CD4-positive, alpha-beta T cell treated with Interleukin-6 at 100 ng/mL for 8 hours (primary cell): ENCODE measurements at places on chromosomes 3 and 15.

GRCh38 chr15:58447271-58448010, 15.7 kb downstream of the LIPC start:
- DNase-seq, result no peak

GRCh38 chr3:141313093-141313683, 55.1 kb upstream of the ZBTB38 start:
- DNase-seq, result no peak

GRCh38 chr3:150238048-150238802, 169.9 kb upstream of the TSC22D2 start:
- DNase-seq, result no peak

- DNase-seq, result no peak
Measured at GRCh38 chr3:127004641-127005397, 21.9 kb downstream of the PLXNA1 start.

- no peak for DNase-seq
Measured at GRCh38 chr15:33074942-33075341, 119.6 kb downstream of the FMN1 start.

DNA sequence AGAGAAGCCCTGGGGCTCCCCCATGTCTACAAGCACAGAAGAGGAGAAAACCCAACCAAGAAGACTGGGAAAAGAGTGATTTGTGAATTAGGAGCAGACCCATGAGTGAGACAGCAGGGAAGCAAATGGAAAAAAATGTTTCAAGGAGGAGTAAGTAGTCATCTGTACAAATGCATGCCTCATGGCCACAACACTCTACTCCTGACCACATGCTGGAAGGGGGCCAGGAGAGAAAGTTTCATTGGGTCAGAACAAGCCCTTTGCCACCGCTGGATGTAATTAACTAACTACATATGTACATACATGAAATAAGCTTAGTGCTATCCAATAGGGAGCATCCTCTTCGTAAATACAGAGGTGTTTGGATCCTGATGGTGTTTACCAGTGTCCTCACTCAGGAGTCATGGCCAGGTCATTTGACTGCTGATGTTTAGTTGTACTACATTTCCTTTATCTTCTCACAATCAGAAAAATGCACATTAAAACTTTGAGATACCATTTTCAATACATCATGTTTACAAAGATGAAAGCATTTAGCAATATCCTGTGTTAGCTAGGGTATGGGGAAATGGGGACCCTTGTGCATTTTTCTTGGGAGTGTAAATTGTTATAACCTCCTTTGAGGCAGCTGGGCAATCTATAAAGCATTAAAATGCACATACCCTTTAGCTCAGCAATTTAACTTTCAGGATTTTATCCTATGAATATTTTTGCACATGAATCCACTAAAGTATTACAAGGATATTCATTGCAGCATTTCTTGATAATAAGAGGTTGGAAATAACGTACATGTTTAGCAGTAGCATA, 27.1 kb downstream of the CLRN1 start:
- no peak for DNase-seq

- DNase-seq, result no peak
Measured at GRCh38 chr15:63870487-63871209, 36.9 kb upstream of the HERC1 start.

DNA sequence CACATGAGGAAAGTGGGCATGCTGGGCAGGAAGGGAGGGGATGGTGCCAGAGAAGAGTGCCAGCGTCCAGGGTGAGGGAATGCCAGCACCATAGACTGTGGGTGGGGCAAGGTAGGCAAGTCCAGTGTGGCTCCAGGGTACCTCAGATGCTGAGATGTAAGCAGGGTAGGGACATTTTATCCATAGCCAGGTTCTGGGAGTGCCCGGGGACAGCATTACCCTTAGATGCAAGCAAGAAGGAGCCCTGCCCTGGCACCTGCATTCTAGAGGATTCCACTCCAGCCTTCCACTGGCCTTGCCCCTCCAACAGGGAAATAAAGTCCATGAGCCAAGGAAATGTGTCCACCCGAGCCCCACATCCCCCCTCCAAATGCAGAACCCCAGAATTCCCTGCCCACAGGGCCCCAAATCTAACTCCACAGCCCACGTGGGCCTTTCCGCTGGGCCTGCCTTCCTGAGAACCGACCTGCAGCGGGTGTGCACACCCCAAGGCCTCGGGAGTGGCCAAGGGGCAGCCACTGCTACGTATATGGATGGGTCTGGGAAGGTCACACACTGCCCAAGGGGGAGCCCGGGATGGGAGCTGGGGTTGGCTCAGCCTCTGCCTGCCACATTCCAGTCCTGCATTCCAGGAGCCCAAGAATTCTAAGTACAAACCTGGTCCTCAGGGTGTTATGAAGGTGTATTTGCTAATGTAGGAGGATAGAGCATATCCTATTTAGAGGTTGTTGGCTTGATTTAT, 20.3 kb upstream of the CYP11A1 start:
- no peak for DNase-seq

GRCh38 chr3:191151653-191152052, 47.4 kb upstream of the OSTN start:
- no peak for DNase-seq

DNA sequence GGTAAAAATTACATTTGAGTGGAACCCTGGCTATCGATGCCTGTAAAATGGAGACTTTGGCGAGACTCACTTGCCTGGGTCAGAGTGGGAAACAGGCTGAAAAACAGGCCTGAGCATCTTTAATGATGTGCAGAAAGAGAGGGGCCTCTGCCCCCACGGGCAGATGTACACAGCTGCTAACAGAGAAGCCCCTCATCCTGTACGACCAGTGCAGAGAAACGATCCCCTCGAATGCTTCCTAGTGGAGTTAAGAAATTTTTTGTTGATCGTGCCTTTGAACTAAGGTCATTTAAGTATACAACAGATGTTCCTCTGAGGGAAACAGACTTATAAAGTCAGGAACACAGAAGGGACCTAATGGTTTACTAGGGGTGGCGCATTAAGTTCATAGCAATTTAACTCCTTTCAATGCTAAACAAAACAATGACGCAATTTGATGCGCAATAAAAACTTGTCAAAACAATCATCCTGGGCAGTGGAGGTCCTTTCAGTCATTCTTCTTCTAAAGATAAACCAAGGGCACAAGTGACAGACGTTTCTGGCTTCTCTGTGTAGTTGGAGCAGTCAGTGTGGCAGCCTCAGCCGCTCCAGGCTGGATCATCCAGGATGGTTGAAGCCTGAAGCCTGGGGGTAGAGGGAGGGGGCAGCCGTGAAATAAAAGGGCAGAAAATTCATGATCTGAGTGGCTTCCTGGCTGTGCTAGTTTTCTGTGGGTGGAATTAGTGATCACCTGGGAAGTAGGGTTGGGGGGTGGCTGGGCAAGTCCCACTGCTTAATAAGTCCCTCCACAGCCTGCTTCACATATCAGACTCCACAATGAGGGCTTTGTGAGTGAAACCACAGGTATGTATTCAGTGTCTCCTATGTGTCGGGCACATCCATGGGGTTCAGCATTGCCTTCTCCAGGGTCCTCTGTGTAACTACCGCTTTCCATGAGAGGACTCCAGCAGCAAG, 50.8 kb upstream of the MRPS22 start:
- no peak for DNase-seq

GRCh38 chr3:114417675-114418074, 123.8 kb downstream of the TIGIT start:
- no peak for DNase-seq

DNA sequence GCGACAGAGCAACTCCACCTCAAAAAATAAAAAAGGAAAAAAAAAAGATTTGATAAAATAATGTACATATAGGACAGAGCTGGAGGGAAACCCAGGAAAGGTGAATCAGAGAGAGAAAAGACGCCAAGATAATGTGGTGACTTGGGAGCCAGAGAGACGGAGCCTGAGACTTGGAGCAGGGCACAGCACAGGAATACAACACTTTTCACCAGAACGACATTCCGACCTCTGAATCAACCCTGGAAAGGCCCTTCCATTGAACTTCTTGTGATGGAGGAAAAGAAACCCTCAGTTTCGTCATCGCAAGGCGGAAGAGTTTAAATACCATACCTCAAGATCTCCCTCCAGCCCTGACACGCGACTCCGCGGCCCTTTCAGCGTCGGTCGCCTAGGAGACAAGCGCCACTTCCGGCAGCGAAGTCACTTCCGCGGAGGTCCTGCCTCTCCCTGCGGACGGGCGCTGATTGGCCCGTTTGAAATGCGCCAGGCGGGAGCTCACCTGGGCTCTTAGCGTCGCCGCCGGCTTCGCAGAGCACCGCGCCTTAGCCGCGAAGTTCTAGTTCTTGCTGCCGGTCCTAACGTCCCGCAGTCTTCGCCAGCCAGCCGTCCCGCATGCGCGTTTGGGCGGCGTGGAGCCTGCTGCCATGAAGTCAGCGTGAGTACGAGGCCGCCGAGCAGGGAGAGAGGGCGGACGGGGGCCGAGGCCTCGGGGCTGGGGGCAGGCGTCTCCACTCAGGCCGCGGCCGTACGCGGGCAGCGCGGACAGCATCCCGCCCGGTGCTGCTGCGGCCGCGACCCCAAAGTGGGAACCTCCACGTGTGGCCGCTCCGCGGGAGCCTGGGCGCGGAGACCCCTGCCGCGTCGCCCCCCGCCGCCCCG, at the start of gene KIF23:
Gene KIF23 (plus strand): TSS at position 528 of the 879 bp plus-strand sequence. CDS start 117 bp downstream, at position 645.
- DNase-seq, result peak; percentile 93

GRCh38 chr3:16249336-16249735, 15.4 kb downstream of the DPH3 start:
- DNase-seq, result no peak

GRCh38 chr3:101544161-101544850, 17.4 kb upstream of the TRMT10C start:
- peak; percentile 17 for DNase-seq

DNA sequence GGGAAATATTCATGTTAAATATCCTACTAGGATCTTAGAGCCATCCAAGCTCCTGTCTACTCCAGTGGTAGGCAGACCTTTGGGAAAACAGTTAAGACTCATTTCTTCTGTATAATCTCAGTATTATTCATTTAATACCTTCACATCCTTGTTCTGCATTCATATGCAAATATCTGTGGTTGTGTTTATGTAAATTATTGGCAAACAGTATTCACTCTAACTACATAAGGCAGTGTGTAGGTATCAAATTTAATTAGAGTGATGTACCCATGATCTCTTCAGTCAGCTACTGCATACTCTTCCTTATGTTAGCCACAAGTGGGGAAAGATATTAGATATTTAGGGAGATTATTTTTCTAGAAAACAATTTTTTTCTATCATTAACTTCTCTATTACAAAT, 200.8 kb upstream of the SLC2A2 start:
- DNase-seq, result no peak

DNA sequence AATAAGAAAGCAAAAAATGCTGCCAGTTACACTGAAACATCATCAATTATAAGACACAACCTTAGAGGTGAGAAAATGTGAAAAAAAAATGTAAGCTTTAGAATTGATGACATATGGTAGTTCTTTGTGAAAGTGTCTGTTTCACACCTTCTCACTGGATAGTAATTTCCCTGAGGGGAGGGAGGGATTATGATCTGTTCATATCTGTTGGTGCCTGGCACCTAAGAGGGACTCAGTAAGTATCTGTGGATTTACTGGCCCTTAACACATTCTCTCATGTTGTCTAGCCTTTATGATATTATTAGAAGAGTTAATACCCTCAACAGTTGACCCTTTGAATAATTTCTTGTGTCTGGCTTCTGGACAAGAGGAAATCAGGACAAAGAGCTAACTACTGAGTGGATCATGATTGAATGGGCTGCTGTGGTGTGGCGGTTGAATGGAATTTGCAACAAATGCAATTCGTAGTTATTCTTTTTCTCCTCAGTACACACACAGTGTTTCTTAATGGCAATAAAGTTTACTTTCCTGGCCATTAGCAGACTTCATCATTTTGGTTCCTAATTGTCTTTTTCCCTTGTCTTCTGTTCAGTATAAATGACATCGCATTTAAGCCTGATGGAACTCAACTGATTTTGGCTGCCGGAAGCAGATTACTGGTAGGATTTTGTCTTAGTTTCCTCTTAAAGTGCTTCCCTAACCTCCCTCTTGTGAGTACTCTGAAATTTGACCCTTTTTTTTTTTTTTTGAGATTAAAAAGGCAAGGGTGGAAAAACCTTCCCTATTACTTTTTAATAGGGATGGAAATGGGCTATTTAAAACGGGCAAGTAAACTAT, 9.5 kb downstream of the IFT122 start:
- DNase-seq, result no peak

DNA sequence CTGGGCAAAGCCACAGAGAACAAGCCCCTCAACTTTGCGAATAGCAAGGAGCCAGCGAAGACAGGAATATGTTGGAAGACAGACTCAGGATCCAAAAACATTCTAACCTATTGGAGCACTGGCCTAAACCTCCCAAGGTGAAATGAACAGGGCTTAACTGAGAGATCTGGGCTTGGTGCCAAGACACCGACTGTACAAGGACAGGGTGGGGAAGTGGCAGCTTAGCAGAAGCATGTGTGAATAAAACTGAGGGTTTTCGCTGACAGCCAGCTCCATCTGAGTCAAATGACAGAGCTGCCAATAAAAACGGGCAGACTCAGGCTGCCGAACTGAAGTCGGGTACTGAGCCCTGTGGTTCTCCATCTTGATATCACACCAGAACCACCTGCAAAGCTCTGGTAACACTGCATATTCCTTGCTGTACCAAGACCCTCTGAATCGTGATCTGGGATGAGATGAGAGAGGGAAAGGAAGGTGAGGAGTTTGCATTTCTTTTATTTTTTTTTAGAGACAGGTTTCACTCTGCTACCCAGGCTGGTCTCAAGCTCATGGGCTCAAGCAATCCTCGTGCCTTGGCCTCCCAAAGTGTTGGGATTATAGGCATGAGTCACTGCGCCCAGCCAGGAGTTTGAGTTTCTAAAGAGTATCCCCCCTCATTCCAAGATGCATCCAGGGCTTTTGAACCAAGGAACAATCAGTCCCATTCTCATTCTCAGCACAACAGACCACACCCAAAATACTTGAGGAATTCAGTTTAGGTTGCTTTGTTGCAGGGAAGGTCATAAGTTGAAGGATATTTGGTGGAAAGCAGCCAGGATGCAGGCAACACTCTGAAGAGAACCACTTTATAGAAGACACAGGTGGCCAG, 6.0 kb upstream of the PLCB2 start:
- peak; percentile 60 for DNase-seq

GRCh38 chr3:196202516-196202970, 8.7 kb downstream of the ZDHHC19 start:
- no peak for DNase-seq

- no peak for DNase-seq
Measured at GRCh38 chr3:98012979-98013378, 22.1 kb downstream of the GABRR3 start.

DNA sequence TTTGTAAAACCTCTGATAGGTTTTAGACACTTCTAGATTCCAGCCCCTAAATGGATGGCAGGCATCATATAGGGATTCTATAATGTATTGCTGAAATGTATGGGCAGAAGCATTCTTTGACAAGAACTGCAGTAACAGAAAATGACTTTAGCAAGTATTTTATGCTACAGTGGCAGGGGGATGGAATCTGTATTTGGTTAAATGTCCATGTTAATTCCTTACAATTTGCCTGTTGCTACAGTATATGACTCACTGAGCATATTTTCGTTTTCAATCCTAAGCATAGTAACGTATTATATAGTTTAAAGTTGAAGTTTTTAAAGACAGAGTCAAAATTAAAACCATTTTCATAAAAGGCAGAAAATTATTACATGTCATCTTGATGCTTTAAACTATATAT, 150.1 kb downstream of the MEX3B start:
- DNase-seq, result no peak

- DNase-seq, result no peak
Measured at GRCh38 chr3:23185861-23186260, 17.3 kb upstream of the UBE2E2 start.
